Activated T-helper 1 cell treated with anti-CD3 and anti-CD28 coated beads, Interleukin-2, amount 50 U/mL, for 16 hours (primary cell): ENCODE measurements at places on chromosomes 7 and 10.

DNA sequence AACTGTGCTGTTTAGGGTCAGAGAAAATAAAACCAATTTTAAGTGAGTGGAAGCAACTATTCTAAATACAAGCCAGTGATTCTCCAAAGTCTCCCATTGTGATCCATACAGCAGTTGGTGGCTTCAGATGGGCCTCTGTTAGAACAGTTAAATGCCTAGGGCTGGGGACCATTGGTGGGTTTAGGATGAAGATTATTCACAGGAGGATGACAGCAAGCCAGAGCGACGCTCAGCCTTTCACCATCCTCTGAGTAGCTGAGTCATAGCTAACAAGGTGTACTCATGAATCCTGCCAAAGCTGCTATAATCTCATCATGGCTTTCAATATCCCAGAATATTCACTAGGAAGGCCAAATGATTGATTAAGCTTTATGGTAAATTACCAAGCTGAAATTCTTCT is 39.6 kb downstream of the STARD3NL start:
- DNase-seq: no peak

DNA sequence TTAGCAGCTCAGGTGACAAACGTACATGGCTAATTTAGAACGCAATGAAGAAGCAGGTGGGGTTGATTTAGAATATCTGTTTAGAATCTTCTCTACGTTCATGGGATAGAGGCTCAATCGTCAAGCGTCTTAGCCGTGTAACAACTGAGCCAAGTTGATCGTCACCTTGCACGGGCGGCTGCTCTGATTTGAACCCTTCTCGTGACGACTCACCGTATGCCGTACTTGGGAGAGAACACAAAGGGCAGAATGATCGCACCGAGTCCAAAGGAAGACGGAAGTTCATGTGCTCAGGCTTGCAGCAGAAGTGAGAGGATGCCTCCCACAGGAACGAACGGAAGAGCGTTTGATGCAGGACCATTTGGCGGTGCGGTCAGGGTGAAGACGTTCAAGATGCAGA is 108.3 kb upstream of the TCERG1L start:
- no peak for DNase-seq

GRCh38 chr10:61971003-61971325 is 69.5 kb downstream of the ARID5B start:
- no peak for DNase-seq

DNA sequence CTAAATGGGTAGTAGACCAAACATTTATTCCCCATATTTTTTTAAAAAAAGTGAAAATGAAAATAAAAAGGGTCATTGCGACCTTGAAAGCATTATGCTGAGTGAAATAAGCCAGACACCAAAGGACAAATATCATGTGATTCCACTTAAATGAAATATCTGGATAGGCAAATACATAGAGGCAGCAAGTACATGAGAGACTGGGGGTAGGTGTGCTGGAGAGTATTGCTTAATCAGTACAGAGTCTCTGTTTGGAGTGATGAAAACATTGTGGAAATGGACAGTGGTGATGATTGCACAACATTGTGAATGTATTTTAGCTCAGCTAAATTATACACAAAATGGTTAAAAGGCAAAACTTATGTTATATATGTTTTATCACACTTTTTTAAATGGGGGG is 169.4 kb downstream of the AKR1D1 start:
- DNase-seq: no peak

DNA sequence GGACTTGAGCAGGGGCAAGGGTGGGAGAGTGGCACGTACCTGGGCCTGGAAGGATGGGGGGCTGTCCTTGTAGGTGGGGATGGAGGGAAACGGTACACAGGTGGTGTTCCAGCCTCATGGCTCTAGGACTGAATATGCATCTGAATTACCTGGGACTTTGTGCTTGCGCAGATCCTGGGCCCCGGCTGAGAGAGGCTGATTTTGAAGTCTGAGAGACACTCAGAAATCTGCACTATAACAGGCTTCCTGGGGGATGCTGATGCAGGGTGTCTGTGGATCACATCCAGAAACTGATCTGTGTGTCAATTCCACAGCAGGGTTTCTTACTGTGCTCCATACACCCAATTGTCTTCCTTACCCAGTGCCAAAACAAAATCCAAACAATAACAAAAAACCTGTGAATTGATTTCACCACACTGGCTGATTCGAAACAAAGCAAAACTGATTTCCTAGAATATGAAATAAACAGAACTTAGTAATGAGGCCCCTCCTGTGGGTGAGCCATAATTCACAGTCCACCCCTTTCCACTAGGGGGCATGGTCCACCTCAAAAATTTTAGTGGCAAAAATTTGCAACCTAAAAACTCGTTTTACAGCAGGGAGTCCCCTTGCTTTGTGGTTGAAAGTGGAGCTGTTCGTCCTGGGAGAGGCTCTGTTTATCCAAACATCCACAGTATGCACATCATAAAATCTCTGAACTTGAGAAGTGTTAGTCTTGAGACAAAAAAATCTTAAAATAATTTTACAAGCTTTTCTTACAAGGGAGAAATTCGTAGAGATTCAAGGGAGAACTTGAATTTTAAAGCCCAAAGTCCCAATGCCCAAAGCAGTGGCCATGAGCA is 32.0 kb upstream of the PLEKHA1 start:
- DNase-seq: peak; percentile 30

GRCh38 chr7:112152186-112152585 is 54.0 kb downstream of the DOCK4 start:
- DNase-seq: no peak

DNA sequence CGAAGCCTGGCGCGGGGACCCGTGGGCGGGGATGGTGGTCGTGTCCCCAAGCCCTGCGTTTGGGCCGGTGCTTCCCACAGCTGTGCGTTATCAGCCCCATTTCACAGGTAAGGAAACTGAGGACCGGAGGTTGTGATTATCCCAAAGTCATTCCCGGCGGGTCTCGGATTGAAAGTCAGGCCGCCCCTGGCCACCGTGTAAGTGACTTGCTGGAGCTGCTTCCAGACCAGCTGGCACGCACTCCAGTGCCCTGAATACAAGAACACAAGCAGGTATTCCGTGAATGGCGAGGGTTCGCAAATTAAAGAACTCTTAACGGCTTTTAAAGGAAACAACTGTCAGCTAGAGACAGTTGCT is 675 bp upstream of the ATE1 start:
- DNase-seq: no peak

- no peak for DNase-seq
These were observed 36.7 kb downstream of the ATE1 start for GRCh38 chr10:121891103-121891502.

GRCh38 chr7:113639221-113639620 is 279.6 kb downstream of the PPP1R3A start:
- no peak for DNase-seq

- DNase-seq: no peak
These were observed 395.7 kb upstream of the NRG3 start for GRCh38 chr10:81479316-81479715.

DNA sequence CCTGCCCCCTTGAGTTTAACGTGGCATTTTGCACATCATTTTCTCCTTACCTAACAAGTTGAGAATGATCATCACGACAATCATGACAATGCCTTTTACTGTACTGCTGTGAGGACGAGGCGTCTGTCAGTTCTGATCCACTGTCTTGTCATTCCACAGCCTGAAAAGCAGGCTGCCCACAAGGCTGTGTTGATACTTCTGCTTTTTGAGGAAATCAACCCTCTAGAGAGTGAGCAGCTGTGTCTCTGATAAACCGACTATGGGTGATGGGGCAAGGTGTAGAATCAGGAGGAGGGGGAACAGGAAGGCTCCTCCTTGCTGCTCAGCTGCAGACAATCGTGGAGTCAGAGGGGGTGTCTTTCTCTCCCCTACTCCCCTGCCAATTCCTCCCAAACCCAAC is 30.6 kb upstream of the C10orf120 start:
- DNase-seq: no peak

GRCh38 chr7:124843336-124843735 is 77.7 kb upstream of the GPR37 start:
- no peak for DNase-seq

DNA sequence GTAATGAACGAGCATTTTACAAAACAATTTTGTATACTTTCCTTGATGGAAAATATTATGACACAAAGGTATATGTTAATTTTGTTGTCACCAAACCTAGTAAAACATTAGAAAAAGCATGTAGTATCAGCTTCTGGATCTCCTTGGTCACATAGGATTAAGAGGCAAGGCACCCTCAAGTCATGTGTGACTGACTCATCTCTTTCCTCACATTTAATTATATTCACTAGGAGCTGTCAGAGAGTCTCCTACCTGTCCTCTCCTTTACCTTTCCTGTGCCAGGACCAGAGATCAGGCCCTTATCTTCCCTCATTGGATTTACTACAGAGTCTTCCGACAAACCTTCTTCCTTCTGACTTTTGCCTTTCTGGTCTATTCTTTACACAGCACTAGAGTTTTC is 111.3 kb upstream of the RPA3 start:
- no peak for DNase-seq

GRCh38 chr7:64914557-64914956 is 11.5 kb downstream of the ZNF273 start:
- DNase-seq: no peak

GRCh38 chr10:79028451-79029010 is 40.2 kb upstream of the ZMIZ1 start:
- no peak for DNase-seq

- no peak for DNase-seq
These were observed 137.8 kb downstream of the SH3PXD2A start for GRCh38 chr10:103717341-103718246.

- DNase-seq: no peak
These were observed 121.0 kb downstream of the NEURL1 start for GRCh38 chr10:103614306-103615158.

- DNase-seq: no peak
These were observed 868 bp downstream of the RFC2 start for GRCh38 chr7:74253331-74253730.

DNA sequence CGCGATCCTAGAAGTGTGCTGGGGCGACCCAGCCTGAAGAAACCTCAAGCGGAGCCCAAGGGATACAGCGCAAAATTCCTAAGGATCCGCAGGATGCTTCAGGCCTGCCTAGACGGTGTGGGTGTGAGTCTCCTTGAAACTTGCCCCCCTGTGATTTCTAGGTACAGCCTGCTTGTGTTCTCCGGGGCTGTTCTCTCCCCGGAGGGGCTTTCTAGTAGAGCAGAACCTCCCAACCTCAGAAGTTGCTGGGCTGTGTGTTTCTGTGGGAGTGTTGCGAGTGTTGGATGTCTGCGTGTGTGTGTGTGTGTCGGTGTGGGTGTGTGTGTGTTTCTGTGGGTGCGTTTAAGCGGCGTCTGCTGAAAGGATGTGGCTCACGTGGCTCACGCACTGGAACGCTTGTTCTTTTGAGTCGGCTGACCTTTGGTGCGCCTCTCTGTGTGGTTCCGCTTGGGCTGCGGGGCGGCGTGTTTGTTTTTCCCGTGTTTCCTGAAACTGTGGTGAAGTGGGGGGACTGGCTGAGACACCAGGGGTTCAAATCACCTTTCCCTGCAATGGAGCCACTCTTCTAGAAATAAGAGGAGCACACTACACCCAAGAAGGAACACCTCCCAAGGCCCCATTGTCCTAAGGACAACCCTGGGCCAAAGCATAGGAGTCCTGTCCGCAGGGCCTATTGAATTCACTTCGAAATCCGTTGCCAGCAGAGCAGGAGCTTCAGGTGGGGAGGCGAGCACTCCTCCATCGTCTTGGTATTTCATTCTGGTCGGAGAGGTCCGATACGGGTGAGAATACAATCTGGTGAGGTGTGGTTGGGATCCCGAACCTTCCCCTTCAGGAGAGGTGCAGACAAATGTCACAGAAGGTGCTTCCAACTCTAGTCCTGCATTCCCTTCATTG is 25.1 kb upstream of the ZNF273 start:
- DNase-seq: no peak

GRCh38 chr7:84848219-84848973 is 338.5 kb downstream of the SEMA3D start:
- DNase-seq: no peak

DNA sequence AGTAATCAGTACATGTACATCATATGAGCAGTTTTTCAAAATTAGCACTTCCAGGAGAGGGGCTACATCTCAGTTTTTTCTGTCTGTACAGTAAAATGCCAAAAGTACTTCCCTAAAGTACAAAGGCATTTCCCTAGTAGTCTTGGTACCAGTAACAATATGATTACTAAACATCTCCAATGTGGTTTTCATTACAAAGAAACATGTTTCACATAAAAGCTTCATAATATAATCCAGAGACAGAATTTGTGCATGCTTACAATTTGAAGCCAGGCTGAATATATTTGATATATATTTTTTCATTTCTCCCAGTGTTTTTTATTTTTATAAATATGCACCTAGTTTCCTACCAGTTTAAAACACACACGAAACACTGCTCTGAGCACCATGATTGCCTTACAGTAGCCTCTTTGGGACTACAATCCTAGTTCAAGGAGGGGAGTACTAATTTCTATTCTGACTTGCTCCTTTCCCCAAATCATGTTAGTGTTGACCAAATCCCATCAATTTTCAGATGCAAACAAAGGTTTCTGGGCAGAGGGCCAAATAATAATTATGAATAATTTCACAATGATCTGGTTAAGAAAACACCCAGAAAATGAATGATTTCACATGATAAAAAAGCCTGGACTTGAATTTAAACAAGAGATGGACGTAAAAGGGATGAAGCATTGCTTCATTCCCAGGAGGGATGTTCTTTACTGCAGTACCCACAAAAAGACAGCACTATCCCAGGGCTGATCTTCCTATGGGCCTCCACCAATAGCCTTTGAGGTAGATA is 201.3 kb downstream of the SLC25A13 start:
- DNase-seq: no peak
